ENCODE measurements at places on chromosomes 6 and 20. TPM values are rescaled to one million over a fixed set of nuclear protein-coding genes. Genes with fewer than 3 reads are reported as not detected.

RNF217 gene
- total RNA-seq: 29.2 TPM

DNA sequence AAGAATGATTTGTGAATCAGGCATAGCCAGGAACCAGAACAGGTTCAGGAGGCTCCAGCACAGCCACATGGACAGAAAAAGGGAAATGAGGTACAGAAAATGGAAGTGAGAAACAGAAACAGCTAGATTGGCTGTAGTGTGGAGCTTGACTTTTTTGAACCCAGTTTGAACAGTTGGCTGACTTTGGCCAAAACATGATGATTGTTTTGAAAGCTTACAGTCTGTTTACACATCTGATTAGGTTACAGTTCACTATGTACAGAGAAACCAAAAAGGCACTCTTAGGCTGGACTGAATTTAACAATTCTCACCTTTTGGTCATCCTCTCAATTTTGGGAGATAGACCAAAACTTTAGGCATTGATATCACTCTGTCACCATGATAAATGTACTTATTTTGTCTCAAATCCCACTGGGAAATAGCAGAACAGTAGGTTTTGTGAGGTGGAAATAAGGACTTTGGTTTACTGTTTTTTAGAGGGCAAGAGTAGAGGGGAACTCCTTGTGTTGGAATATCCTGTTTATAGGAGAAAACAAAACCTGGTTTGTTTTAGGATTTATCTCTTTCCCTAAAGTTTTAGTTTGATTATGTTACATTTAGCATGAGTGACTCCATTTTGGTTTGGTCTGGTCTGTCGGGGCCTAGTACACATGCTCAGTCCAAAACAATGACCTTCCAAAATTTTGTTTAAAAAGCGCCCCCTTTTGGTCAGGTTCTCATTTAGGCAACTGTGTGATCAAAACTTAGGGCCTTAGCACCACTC lies 123.1 kb downstream of the OLIG3 start:
- H3K27ac ChIP-seq: no peak overlapping the region
- H3K4me1 ChIP-seq: no peaks in the 10 kb centered on the region
- no peak overlapping the region for H3K4me3 ChIP-seq
- H3K27me3 ChIP-seq: no peaks in the 10 kb centered on the region

DNA sequence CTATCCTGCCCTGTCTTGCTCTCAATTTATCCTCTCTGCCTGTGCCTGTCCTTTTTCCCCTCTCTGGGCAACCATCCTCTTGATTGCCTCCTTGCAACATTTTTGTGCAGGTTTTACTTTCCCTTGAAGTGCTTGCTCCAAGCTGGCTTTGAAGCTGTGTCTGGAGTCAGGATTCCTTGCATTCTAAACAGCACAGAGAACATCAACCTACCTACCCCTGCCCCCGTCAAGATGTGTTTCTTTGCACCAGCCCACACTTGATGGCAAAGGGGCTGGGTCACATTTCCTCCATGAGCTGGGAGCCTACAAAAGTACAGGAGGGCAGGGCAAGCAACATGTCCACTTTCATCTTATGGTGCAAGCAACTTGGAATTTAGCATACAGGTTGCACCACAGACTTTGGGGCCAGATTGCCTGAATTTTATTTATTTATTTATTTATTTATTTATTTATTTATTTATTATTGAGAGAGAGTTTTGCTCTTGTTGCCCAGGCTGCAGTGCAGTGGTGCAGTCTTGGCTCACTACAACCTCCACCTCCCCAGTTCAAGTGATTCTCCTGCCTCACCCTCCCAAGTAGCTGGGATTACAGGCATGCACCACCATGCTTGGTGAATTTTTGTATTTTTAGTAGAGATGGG lies 206.3 kb downstream of the COL19A1 start:
- H3K36me3 ChIP-seq: no peaks in the 10 kb centered on the region
- no peaks in the 10 kb centered on the region for H3K4me1 ChIP-seq
- H3K4me3 ChIP-seq: no peak overlapping the region
- no peaks in the 10 kb centered on the region for H3K27me3 ChIP-seq
- DNase-seq: no peak

DNA sequence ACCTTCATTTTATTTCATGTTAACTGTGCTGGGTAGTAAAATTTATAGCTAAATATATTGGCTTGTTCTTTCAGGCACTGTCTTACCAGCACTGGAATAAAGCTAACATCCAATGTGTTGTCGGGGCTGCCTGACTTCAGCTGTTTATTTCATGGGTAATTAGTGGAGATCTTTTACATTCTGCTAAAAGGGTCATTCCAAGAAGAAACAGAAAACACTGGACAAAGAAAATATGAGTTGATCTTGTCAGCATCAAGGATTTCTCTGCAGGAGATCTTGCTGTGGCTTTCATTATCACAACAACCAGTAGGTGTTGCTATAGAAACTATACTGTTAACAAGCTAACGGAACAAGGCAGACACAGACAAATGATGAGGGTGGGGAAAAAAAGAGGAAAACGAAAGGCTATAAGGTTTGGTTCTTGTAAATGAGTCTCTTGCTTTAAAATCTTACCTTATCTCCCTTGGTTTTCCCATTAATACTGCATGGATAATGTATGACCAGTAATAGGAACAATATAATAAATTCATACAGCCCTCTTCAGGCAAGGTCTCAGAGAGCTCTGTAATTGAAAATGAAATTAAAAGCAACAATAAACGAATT lies 206.8 kb downstream of the SIM1 start:
- H3K4me3 ChIP-seq: no peak overlapping the region
- no peaks in the 10 kb centered on the region for H3K4me1 ChIP-seq
- DNase-seq: no peak

MATN4 gene
- total RNA-seq: 0.20 TPM

All from endodermal cell (in vitro differentiated cells).